ENCODE measurements at places on chromosomes 4 and X.
A peak's percentile ranks its signal among the peaks of the same experiment; 100 is the strongest.

GRCh38 chr4:23930750-23931488 lies 41.1 kb upstream of the PPARGC1A start:
- H3K36me3 ChIP-seq, result no peaks in the 10 kb centered on the region
- peak; percentile 56 for DNase-seq
- no peak overlapping the region for H3K4me3 ChIP-seq
- no peaks in the 10 kb centered on the region for H3K27me3 ChIP-seq
- peaks cover 20% of the 10 kb centered on the region for H3K4me1 ChIP-seq
- peak overlapping the region; percentile 79 for H3K27ac ChIP-seq

DNA sequence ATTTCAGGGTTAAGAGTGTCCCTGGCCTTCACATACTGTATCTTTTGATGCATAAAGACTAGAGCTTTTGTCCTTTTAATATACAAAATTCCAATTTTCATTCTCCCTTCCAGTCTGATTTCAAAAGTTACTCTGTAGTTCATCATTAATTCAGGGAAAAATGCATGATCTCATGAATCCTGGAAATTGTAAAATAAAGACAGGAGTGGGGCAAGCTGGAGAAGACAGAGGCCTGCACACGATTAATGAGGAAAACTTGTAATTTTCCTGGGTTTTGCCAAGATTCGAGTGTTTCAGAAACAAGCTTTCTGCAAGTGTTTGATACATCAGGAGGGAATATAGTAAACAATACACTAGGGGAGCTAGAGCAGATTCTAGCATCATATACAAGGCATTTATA lies 947.9 kb downstream of the FAT4 start:
- H3K27me3 ChIP-seq, result no peaks in the 10 kb centered on the region
- no peak for DNase-seq
- H3K36me3 ChIP-seq, result no peaks in the 10 kb centered on the region
- H3K27ac ChIP-seq, result no peak overlapping the region
- no peaks in the 10 kb centered on the region for H3K4me1 ChIP-seq

DNA sequence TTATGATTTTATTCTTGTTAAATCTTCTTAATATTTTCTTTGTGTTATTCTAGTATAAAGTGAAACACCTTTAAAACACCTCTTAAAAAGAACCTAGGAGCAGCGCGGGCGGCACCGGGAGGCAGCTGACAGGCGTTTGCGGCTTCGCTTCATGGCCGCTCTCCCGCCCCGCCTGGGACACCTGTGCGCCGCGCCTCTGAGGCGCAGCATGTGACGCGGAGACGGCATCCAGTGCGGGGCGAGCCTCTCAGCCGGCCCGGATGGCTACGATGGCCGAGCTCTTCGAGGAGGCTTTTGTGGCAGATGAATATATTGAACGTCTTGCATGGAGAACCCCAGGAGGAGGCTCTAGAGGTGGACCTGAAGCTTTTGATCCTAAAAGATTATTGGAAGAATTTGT lies 1592.7 kb downstream of the TECRL start:
- H3K27me3 ChIP-seq, result no peaks in the 10 kb centered on the region
- no peak overlapping the region for H3K27ac ChIP-seq
- no peak overlapping the region for H3K4me3 ChIP-seq
- no peak for DNase-seq
- H3K4me1 ChIP-seq, result peaks cover 4% of the 10 kb centered on the region

GRCh38 chr4:153154007-153154975 lies 50.0 kb upstream of the TRIM2 start:
- peak overlapping the region; percentile 48 for H3K4me3 ChIP-seq
- peaks cover 7% of the 10 kb centered on the region for H3K4me1 ChIP-seq
- no peaks in the 10 kb centered on the region for H3K36me3 ChIP-seq
- H3K27me3 ChIP-seq, result peaks cover 19% of the 10 kb centered on the region
- DNase-seq, result peak; percentile 42

DNA sequence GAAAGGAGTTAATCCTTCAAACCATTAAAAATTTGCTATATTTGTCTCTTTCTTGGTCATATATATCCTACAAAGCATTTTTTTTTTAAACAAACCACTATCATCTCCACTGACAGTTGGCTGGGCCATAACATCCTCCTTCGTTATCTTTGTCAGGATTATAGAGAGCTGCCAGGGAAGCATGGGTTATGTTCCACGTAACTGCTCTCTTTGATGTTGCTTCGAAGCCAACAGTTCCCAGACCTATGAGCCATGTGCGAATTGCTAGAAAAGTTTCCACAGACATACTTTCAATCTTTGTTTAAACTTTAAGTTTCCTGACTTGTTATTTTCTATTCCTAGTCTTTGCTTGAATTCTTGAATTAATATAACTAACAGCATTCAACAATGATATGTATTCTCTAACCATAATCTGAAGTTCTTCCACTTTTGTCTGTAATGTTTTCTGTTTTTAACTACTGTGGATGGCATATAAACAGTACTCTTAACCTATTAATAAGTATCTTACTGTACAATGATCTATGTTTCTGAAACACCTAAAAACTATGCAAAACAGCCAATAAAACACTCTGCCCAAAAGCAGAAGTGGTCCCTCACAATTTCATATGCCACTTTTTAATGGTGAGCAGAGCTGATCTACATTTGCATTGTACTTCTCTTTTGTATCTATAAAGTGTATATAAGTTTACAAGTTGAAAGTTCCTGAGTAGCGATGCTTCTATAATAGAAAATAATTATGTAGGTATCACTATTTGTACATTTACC lies 37.9 kb downstream of the EREG start:
- DNase-seq, result no peak
- H3K4me3 ChIP-seq, result no peak overlapping the region
- H3K27ac ChIP-seq, result no peak overlapping the region
- H3K36me3 ChIP-seq, result no peaks in the 10 kb centered on the region

DNA sequence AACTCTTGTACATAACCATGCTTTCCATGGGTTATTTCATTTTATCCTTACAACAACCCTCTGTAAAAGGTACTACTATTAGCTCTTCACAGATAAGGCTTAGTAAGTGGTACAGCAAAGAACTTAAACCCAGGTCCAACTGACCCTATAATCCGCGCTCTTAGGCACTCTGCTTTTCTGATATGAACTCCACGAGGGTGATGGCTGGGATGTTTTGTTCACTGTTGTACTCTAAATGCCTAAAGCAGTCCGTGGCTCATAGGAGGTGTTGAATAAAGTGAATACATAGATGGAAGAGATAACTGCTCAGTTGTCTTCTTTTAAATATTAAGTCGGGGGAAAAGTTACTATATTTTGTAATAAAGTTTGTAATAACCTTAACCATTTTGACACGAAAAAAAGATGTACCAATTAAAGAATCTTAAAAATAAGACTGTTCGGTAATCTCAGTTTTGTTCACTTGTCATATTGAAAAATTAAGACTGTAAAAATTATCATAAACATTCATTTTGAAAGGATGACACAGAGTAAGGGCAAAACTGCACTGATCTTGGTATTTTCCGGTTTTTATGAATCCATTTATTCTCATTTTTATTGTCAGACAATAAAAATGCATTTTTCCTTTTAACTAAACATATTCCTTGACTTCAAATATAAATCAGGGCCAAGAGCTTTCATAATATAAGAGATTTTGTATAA lies 166.5 kb downstream of the FBXW7 start:
- H3K4me1 ChIP-seq, result no peaks in the 10 kb centered on the region
- no peaks in the 10 kb centered on the region for H3K27me3 ChIP-seq
- H3K4me3 ChIP-seq, result no peak overlapping the region

DNA sequence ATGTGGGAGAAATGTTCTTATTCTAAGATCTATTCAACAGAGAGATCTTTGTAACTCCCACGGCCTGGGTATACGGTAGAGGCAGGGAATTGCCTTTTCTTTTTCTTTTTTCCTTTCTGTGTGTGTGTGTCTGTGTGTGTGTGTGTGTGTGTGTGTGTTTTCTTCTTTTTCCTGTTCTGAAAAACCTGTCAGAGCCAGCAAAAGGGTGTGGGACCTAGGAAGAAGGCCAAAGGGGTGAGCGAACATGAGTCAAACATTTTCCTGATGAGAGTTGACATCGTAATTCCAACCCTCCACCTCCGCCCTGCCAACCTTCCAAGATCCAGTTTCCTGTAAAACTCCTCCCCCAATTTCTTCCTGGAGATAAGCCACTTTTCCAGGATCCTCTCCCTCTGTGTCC lies 2.8 kb upstream of the CHIC2 start:
- no peaks in the 10 kb centered on the region for H3K27me3 ChIP-seq
- no peak overlapping the region for H3K4me3 ChIP-seq
- H3K4me1 ChIP-seq, result peaks cover 13% of the 10 kb centered on the region
- H3K36me3 ChIP-seq, result no peaks in the 10 kb centered on the region
- DNase-seq, result peak; percentile 81

- H3K36me3 ChIP-seq, result no peaks in the 10 kb centered on the region
- no peak for DNase-seq
- H3K27me3 ChIP-seq, result no peaks in the 10 kb centered on the region
- H3K27ac ChIP-seq, result no peak overlapping the region
- no peaks in the 10 kb centered on the region for H3K4me1 ChIP-seq
These were observed 50.3 kb downstream of the MED28 start for GRCh38 chr4:17664755-17665154.

DNA sequence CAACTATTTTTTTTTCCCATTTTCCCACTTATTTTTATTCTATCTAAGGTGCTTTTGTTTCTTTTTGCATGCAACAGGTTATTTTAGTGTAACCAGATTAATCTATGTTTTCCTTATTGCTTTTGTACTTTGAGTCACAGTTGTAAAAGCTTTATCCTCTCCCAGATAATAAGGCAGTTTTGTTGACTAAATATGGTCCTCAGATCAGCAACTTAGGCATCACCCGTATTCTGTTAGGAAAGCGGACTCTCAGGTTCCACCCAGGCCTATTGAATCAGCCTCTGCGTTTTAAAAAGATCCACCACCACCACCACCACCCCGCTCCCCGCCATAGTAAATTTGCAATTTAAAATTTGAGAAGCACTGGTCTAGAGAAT lies 58.6 kb upstream of the USP9X start:
- no peaks in the 10 kb centered on the region for H3K36me3 ChIP-seq
- peak; percentile 46 for DNase-seq
- no peaks in the 10 kb centered on the region for H3K27me3 ChIP-seq
- peak overlapping the region; percentile 85 for H3K27ac ChIP-seq
- H3K4me1 ChIP-seq, result peaks cover 19% of the 10 kb centered on the region
- no peak overlapping the region for H3K4me3 ChIP-seq
